ENCODE measurements at places on chromosomes 6 and 20.
A peak's percentile ranks its signal among the peaks of the same experiment; 100 is the strongest.

DNA sequence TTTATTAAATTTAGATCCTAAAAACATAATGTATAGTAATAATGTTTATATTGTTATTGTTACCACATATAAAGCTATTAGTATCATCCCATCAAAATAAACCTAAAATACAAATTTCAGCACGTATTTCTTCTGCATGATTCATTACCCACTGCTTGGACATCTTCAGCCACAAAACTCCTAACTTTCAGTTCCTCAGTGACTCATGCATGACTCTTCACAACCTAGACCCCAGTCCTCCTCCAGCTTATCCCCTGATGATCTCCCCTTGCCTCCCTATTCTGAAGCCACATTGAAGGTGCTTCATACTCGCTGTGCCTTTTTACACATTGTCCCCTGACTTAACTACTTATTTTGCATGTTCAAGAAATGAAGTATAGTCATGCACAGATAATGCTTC, 11.2 kb upstream of the GPRC6A start:
- no peak for DNase-seq

DNA sequence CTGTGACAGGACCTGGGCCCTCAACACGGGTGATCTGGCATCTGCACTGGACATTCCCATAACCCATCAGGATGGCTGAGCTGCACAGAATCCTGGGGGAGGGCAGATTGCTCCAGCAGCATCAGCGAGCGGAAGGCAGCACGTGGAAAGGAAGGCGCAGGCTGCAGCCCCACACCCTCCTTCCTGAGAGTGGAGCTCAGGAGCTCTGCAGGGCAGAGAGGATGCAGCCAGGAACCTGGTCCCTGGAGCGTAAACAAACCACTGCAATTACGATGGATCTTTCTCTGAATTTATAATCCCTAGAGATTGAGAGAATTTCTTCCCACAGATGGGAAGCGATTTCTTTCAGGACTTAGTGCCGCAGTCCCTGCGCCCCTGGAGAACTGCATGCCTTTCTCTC, 39.7 kb upstream of the EMILIN3 start:
- no peak for DNase-seq

DNA sequence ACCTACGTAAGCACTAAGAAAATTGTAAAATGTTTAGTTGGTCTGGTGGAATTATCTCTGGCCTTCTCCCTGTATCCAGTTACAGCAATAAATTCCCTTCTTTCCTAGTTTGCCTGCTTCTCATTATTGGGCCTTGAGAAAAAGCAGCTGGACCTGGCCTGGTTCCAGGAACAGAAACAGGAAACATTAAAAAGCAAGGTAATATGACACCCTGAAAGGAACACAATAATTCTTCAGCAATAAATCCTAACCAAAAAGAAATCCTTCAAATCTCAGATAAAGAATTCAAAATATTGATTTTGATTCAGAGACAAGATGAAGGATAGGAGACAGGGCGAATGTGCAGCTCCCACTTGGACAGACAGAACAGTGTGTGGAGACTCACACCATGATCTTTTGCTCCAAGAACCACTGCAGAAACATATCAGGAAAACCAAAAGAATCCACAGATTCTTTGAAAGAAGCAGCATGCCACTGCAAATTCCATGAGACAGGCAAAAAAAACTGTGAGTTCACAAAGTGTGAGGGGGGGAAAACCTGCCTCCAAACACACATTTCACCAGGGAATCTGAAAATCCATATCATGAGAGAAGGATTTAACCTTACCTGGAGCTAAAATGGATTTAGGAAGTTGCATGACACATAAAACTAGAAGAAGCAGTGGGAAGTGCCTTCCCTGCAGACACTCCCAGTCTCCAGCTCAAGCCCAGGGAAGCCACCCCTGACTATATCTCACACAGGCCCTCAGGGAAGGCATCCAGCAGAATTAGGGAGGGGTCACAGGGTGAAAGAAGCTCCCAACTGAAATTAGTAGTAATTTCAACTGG, 28.9 kb downstream of the TREM1 start:
- DNase-seq = no peak

GRCh38 chr6:40845553-40845952, 193.5 kb downstream of the UNC5CL start:
- DNase-seq = peak; percentile 45

DNA sequence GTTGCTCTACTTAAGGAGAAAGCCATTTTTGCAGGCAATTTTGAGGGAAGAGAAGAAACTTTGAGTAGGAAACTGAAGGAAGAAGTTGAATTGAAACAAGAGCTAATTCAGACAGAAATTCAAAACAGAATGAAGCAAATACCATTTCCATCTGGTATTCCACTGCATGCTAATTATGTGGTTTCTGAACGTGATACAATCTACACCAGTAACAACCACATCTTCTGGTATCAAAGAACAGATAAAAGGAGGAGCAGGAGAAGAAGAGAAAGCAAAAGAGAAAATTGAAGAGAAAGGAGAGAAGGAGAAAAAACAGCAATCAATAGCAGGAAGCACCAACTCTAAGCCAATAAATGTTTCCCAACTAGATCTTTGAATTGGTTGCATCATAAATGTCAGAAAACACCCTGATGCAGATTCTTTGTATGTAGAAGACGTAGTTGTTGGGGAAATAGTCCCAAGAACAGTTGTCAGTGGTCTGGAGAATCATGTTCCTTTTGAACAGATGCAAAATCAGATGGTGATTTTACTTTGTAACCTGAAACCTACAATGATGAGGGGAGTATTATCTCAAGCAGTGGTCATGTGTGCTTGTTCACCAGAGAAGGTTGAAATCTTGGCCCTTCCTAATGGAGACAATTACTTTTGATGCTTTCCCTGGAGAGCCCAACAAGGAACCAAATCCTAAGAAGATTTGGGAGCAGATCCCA, 132.4 kb downstream of the MACROD2 start:
- no peak for DNase-seq

DNA sequence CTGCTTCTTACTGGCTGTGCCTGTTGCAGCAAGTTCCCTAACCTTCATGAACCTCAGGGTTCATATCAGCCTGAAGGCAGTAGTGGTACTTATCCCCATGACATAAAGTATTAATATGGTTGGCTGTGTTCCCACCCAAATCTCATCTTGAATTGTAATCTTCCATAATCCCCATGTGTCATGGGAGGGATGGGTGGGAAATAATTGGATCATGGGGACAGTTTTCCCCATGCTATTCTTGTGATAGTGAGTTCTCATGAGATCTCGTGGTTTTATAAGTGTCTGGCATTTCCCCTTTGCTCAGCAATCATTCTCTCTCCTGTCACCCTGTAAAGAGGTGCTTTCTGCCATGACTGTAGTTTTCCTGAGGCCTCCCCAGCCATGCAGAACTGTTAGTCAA, 61.8 kb downstream of the FAM229B start:
- no peak for DNase-seq

GRCh38 chr20:53981130-53981529, 89.3 kb downstream of the BCAS1 start:
- no peak for DNase-seq

DNA sequence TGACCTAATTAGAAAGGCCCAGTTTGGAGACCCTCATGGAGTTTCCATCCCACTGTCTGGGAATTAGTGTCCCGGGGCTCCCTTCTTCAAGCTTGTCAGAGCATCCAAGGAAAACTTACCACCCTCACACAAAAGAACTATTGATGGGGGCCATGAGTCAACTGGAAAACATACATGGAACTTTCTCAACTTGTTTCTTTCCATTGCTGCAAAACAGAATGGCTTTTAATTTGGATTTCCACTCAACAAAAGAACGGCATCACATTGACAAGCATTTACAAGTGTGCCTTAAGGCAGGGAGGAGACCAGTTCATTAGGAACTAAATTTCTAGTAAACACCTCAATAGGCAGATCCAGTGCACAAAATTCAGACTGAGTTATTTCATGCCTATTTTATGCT, 289.1 kb upstream of the PREP start:
- no peak for DNase-seq

DNA sequence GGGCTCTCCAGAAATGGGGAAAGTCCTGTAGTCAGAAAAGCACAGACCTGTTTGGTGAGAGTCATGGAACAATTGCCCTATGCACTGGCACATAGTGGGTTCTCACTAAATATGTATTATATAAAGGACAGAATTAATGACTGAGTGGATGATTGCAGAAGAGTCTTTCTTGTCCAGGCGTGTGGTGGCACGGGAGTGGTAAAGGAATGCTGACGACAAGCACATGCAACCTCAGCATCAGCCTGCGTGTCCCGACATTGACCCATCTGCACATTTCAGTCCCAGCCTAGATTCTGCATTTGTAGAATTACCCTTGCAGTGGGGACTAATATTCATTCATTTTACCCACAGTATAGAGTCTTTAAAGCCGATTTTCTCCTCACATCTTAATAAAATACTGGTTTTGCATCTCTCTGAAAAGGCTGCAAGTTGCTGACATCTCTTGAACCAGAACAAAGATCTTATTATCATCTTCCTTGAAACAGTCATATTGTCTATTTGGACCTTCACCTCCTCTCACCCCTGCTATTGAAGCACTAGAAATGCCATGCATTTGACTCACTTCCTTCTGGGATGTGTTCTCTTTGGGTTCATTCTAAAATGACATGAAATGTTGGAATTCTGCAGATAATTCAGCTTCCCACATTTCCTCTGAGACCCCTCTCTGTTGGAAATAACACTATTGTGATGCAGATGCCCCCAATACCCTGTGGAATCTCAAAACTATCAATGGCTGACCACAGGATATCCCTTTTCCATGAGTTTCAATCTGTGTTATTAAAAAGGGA, 883.6 kb upstream of the FLRT3 start:
- no peak for DNase-seq

GRCh38 chr6:158595223-158595622, 35.3 kb downstream of the TMEM181 start:
- peak; percentile 17 for DNase-seq

GRCh38 chr20:61657721-61658377, 405.8 kb downstream of the CDH4 start:
- DNase-seq = no peak

GRCh38 chr6:156731396-156731795, 45.8 kb upstream of the ARID1B start:
- no peak for DNase-seq

Measured in hematopoietic multipotent progenitor cell treated with erythropoietin and hydrocortisone succinate and interleukin-3 and kit ligand, for 15 days (in vitro differentiated cells).